ENCODE measurements at places on chromosomes 7 and 10. TPM values are rescaled to one million over a fixed set of nuclear protein-coding genes. Genes with fewer than 3 reads are reported as not detected.
A peak's percentile ranks its signal among the peaks of the same experiment; 100 is the strongest.

GRCh38 chr10:34275626-34276130 lies 539.4 kb downstream of the PARD3 start:
- no peaks in the 10 kb centered on the region for H3K36me3 ChIP-seq
- H3K27ac ChIP-seq, result no peak overlapping the region
- H3K27me3 ChIP-seq, result peaks cover 3% of the 10 kb centered on the region

DNA sequence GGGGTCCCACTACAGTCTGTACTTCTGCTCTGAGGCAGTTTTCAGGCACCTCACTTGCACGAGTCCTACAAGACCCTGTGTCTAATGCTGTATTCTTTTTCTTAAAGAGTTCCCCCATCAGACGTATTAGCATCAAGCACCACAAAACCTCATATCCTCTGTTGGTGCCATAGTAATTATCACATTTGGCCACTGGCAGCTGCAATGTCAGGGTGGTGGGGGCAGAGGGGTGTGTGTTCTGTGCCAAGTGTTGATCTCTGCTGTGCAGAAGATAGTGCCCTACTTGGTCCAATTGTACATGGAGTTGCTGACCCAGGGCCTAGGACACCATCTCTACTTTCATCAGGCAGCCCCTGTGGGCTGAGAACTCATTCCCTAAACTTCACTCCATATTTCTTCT lies 20.0 kb upstream of the JAZF1 start:
- H3K4me3 ChIP-seq, result no peak overlapping the region
- no peaks in the 10 kb centered on the region for H3K27me3 ChIP-seq
- H3K36me3 ChIP-seq, result no peaks in the 10 kb centered on the region
- no peaks in the 10 kb centered on the region for H3K4me1 ChIP-seq

Gene LIPJ
- 0.32 TPM for total RNA-seq

Gene TBATA
- total RNA-seq, result not detected

DNA sequence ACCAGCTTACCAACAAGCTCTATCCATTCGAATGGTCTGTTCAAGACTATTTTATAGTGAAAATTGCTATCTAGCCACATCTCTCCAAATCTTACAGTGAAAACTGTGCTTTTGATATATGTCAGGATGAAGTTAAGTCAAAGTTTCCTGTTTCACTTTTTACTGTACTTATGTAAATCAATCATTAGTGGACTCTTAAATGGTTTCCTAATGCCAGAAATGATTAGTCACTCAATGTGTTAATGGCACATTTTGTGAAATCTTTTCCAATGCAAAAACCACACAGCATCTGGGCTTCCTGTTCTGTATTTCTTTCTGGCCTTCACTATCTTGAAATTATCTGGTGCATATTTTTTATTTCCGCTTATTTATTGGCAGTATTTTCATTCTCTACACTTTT lies 87.3 kb upstream of the STEAP1B start:
- H3K36me3 ChIP-seq, result no peaks in the 10 kb centered on the region
- H3K27ac ChIP-seq, result no peak overlapping the region
- peaks cover 6% of the 10 kb centered on the region for H3K4me1 ChIP-seq
- H3K4me3 ChIP-seq, result no peak overlapping the region

Gene EPDR1
- total RNA-seq, result 0.41 TPM

Gene WNT8B
- not detected for total RNA-seq

DNA sequence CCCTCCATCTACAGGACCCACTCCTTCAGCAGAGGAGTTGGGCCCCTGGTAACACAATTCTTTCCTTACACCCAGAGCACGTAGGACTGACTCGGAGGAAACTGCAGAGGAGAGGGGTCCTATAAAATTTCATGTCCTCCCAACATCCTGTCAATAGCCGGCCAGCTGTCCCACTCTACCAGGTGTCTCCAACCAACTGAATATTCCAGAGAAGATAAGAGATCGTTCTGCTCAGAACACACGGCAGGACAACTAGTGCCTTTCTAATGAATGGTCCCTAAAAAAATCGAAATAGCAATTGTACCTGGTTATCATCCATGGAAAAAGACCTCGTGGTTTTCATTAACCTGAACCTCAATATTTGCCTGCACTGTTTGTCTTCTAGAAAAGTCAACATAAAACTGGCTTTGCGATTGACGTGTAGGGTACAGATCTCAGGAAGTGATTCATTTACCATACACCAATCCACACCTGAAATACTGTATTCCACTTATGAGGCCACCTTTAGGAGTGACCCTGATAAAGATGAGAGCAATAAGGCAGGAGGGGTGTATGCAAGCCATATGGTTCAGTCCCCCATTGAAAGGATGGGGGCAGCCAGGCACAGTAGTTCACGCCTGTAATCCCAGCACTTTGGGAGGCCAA lies 111.7 kb downstream of the PARP12 start:
- no peak overlapping the region for H3K27ac ChIP-seq
- no peak overlapping the region for H3K4me3 ChIP-seq
- DNase-seq, result no peak
- no peaks in the 10 kb centered on the region for H3K4me1 ChIP-seq

DNA sequence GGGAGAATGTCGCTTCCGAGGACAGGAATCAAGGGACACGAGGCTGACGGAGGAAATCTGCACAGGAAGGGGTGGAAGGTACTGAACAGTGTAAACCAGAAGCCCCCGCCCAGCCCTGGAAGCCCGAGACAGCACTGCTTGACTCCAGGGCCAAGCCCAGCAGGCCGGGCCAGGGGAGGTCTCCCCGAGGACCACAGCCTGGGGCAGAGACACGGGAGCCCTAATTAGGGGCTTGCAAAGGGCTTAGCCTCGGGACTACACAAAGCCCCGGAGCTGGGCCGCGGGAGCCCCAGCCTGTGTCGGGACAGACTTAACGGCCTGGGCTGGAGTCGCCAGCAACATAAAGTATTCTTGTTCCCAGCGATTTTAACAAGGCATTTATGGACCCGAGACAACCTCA lies 50.8 kb downstream of the OAT start:
- no peak for DNase-seq
- no peaks in the 10 kb centered on the region for H3K27me3 ChIP-seq
- no peaks in the 10 kb centered on the region for H3K4me1 ChIP-seq
- H3K27ac ChIP-seq, result no peak overlapping the region
- no peak overlapping the region for H3K4me3 ChIP-seq

Gene OR2A7
- total RNA-seq, result 4.0 TPM

Gene IFIT1B
- not detected for total RNA-seq

DNA sequence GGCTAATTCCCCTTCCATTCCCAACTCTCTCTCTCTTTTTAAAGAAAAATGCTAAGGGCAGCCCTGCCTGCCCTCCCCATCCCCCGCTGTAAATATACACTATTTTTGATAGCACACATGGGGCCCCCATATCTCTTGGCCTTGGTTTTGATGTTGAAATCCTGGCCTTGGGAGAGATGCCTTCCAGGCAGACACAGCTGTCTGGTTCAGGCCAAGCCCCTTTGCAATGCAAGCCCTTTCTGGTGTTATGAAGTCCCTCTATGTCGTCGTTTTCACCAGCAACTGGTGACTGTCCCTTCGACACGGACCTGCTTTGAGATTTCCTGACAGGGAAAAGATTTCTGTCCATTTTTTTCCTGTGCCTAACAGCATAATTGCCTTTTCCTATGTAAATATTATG lies 3.0 kb downstream of the ADRA2A start:
- peaks cover 8% of the 10 kb centered on the region for H3K4me1 ChIP-seq
- DNase-seq, result no peak
- no peak overlapping the region for H3K4me3 ChIP-seq
- peaks cover 16% of the 10 kb centered on the region for H3K27me3 ChIP-seq

DNA sequence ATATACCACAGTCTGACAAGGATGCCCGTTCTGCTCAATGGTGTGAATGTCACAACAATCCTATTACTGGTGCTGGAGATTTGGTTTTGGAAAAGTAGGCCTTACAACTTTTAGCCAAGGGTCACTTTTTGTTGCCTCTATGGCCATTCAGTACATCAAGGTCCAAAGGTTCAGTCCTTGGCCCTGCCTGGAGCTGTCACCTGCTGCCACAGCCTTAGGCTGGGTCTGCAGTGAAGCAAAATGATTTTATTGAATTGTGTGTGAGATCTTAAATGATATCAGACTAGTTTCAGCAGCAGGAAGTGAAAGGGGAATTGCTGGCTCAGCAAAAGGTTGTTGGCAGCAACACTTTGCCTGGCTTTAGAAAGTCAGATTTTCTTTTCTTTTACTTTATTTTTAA lies 427.6 kb downstream of the THSD7A start:
- no peak for DNase-seq
- no peaks in the 10 kb centered on the region for H3K4me1 ChIP-seq
- H3K27ac ChIP-seq, result no peak overlapping the region
- no peaks in the 10 kb centered on the region for H3K36me3 ChIP-seq
- H3K4me3 ChIP-seq, result no peak overlapping the region
- H3K27me3 ChIP-seq, result no peaks in the 10 kb centered on the region

Gene ACHE
- not detected for total RNA-seq

DNA sequence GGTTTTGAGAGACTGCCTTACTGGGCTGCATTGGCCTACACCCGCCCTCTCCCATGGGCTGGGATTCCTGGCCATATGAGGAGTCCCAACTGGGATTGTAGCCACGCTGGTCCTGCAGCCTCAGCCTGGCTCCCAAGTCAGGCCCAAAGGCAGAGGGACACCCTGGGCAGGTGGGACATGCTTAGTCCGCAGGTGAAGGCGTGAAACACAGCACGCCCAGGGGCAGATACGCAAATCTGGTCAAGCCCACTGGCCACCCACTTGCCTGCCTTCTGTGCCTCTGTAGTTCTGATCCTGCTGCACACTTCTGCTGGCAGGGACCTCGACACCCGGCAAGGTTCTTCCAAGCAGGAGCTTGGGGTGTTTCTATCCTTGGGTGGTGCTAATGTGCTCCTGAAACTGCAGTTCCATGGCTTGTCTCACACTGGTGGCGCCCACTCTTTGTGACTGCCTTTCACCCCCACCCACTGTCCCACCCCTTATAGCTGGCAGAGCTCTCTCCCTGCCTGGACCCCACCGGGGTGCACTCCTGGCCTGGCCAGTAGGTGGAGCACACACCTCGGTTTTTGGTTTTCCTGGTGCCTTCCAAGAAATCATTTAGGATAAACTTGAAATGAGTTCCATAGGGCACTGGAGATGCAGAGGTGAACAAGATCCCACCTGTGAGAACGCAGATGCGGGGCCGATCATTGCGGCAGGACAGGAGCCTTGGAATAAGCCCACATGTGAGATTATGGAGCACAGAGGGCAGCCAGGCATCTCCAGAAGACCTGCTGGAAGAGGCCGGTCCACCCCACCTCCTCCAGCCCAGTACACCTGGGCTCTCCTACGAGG lies 47.9 kb downstream of the MKI67 start:
- peaks cover 64% of the 10 kb centered on the region for H3K36me3 ChIP-seq
- no peaks in the 10 kb centered on the region for H3K4me1 ChIP-seq
- no peak for DNase-seq
- H3K4me3 ChIP-seq, result no peak overlapping the region

DNA sequence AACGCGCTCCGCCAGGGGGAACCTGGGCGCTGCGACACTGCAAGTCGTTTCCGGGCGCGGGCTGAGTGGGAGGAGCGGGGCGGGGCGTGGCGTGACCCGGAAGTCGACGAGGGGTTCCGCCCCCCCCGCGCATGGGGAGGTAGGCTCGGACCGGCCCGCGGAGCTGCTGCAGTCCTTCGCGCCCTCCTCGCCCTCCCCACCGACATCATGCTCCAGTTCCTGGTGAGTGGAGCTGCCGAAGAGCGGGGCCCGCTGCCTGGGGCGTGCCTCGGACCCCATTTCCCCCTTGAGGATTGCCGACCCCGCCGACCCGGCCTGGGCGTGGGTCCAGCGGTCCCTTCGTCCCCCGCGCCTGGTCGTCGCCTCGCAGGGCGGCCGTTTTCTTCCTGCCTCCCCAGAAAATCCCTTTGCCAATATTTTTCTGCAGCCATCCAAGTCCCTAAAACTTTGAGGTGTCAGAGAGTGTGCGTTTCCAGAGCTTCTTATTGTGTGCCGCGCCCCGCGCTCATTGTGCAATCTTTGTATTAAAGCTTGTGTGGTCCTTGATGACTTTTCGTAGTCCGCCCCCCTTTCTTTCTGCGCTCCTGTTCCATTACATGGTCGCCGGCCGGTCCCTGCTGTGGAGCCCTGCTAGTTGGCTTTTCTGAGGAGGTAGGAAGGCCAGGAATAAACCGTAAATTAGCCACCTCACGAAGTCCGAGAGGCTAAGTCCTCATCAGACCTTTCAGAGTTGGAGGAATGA lies at the start of gene STMP1:
STMP1 (plus strand) TSS at position 142 of the 742 bp plus-strand sequence.
- H3K27me3 ChIP-seq, result no peaks in the 10 kb centered on the region
- DNase-seq, result peak; percentile 94
- H3K4me1 ChIP-seq, result peaks cover 30% of the 10 kb centered on the region
- no peaks in the 10 kb centered on the region for H3K36me3 ChIP-seq
- H3K4me3 ChIP-seq, result peak within 1 kb of the TSS; percentile 98
- peak within 1 kb of the TSS; percentile 76 for H3K27ac ChIP-seq

DNA sequence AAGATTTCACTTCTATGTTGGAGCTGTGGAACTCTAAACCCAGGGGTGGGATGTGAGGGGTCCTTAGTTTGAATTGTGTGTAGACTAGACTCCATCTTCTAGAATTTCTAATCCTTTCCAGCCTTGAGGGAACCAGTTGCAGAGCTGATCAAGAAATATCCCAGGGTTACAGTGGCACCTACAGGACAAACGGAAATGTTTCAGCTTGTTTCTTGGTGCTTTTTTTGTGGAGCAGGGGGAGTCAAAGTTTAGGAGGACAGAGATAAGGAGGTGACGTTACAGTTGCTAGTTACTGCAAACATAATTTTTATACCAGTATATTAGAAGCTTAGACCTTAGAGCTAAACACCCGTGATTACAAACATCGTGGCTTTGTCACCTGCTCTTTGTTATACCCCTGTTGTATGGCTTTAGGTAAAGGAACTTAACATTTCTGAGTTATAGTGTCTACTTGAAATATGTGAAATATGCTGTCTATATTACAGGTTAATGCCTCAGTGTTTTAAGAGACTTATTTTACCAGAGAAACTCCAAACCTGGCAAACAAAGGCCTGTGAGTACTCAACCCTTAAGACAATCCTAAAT lies 84.5 kb upstream of the DYNC1I1 start:
- no peak for DNase-seq
- no peak overlapping the region for H3K27ac ChIP-seq
- no peak overlapping the region for H3K4me3 ChIP-seq
- H3K36me3 ChIP-seq, result no peaks in the 10 kb centered on the region
- no peaks in the 10 kb centered on the region for H3K27me3 ChIP-seq
- H3K4me1 ChIP-seq, result no peaks in the 10 kb centered on the region

Gene PCDH15
- total RNA-seq, result not detected

DNA sequence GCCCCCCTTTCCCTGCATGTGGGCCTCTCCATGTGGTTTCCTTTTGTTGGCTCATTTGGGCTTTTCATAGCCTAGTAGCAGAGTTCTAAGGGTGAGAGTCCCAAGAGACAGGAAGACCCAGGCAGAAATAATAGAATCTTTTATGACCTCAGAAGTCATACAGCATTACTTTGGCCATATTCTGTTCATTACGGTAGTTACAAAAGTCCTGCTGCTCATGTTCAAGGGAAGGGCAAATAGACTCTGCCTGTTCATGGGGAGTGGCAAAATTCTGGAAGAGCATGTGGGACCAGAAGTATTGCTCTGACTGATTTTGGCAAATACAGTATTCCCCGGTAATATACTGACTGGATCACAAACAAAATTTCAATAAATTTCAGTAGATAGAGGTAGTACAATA lies 910.3 kb downstream of the LRMDA start:
- DNase-seq, result no peak
- no peaks in the 10 kb centered on the region for H3K36me3 ChIP-seq
- no peak overlapping the region for H3K4me3 ChIP-seq
- no peak overlapping the region for H3K27ac ChIP-seq
- no peaks in the 10 kb centered on the region for H3K4me1 ChIP-seq
- H3K27me3 ChIP-seq, result no peaks in the 10 kb centered on the region

All from CD4-positive, alpha-beta memory T cell (primary cell).